Naive B cell (primary cell): ENCODE measurements at places on chromosomes 12 and 14. TPM values are rescaled to one million over a fixed set of nuclear protein-coding genes. Genes with fewer than 3 reads are reported as not detected.

DNA sequence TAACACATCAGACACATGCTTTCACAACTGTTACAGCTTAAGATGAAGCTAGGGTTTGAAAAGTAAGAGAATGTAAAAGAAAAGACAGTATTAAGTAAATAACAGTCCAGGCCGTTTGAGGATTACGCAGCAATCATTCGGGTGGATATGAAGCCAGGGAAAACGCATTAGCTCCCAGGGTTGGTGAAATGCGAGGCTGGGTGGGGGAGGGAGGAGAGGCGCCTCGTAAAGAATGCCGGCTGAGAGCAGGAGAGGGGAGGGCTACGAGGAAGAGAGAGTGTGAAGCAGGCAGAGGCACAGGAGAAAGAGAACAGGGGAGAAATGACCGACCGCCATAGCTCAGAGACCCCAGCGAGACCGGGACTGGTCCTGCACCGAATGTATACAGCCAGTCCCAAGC is 73.0 kb downstream of the IQSEC3 start:
- H3K27ac ChIP-seq: no peak overlapping the region
- peaks cover 31% of the 10 kb centered on the region for H3K27me3 ChIP-seq
- no peak for DNase-seq

GRCh38 chr14:95462491-95462890 is 54.0 kb downstream of the SYNE3 start:
- peak overlapping the region; percentile 6 for H3K4me3 ChIP-seq
- no peak for DNase-seq
- peak overlapping the region; percentile 89 for H3K27ac ChIP-seq
- no peaks in the 10 kb centered on the region for H3K27me3 ChIP-seq

DNA sequence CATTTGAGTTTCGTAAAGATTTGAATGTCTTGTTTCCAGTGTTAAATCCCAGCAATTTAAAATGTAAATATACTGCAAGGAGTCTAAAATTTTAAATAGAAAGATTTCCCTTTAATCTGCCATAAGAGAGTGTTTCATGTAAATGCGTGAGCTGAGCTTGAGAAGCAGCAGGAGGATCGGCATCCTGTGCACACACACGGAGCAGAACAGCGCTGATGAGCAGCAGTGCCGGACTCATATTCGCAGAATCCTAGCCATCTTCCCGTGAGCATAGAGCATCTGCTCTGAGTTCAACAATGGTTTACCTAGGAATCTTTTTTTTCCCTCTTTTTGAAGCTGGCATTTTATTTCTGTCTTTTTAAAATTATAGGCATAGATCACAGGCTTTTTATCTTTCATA is 29.8 kb upstream of the AMN start:
- H3K4me3 ChIP-seq: no peak overlapping the region
- no peak overlapping the region for H3K27ac ChIP-seq
- peaks cover 21% of the 10 kb centered on the region for H3K36me3 ChIP-seq
- no peaks in the 10 kb centered on the region for H3K27me3 ChIP-seq
- H3K4me1 ChIP-seq: no peaks in the 10 kb centered on the region

DNA sequence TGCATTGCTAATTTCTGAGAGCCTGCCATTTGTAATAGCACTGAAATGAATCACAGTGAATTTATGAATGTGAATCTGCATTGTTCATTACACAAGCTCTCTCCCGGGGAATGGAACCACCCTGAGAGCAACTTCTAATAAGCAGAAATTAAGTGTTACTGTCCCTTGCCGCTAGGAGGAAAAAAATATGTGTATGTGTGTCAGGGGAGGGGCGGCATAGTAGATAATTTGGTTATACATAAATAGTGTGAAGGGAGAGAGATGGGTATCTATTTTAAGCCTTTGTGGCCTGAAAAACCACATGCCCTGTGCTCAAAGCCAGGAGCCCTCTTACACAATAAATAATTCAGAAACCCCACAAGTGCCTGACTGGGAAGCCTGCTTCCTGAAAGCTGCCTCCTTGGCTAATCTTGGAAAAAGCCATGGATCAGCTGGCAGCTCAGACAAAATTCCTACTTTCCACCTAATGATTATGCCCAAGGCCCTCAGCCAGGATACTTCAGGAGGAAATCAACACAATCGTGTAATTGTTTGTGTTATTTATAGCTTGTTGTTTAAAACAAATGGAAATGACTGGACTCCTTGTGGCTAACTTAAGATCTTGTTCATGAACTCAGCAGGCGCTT is 366.2 kb upstream of the KITLG start:
- no peak overlapping the region for H3K27ac ChIP-seq
- H3K4me1 ChIP-seq: no peaks in the 10 kb centered on the region
- H3K27me3 ChIP-seq: no peaks in the 10 kb centered on the region
- H3K36me3 ChIP-seq: no peaks in the 10 kb centered on the region
- H3K4me3 ChIP-seq: no peak overlapping the region

DNA sequence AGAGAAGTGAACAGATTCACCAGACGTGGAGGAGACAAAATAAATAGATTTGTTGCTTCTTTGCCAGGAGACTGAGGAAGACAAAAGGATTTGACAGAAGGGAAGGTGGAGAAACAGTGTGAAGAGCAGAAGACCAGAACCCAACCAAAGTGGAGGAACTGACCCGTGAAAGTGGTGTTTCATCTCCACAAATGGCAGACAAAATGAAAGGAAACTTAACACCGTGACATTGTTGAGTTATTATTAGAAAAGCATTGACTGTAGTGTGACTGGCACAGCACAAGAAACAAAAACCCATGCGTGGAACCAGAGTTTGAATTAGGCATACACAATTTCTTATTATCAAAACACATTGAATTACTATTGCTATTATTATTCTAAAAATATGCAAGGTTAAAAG is 518.1 kb downstream of the TMEM121 start:
- H3K4me3 ChIP-seq: peak overlapping the region; percentile 49
- H3K4me1 ChIP-seq: peaks cover 15% of the 10 kb centered on the region
- H3K27ac ChIP-seq: no peak overlapping the region
- H3K36me3 ChIP-seq: no peaks in the 10 kb centered on the region
- DNase-seq: no peak

DNA sequence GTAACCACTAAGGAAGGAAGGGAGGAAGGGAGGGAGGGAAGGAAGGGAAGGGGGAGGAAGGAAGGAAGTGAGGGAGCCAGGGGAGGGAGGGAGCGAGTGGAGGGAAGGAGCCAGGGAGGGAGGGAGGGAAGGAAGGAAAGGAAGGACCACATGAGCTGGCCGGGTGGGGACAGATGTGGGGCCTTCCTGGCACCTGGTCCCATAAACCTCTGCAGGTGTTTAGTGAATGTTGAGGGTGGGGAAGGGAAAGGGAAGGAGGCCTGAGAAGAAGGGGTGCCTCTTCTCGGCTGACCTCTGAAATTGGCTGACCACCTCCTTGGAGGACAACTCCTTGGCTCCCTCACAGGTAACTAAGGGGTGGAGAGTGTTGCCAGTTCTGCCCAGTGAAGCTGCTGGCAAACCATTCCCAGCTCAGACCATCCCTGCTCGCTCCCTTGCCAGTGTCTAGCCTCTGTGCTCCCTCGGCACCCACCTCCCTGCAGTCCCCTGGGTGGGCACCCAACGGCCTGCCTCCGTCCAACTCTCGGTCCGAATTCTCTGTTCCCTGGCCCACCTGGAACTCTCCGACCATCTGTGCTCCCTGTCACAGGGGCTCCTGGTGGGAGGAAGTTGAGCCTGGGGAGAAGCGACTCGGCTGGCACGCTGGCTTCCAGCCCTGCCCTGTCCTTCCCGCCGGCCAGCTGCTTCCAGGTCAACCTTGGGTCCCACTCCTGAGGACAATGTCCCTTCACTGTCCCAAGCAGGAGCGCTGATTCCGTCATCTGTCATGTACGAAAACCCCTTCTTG is 12.2 kb upstream of the PPP1R13B start:
- no peak overlapping the region for H3K27ac ChIP-seq
- no peaks in the 10 kb centered on the region for H3K36me3 ChIP-seq
- H3K4me3 ChIP-seq: no peak overlapping the region
- DNase-seq: no peak

- peaks cover 4% of the 10 kb centered on the region for H3K4me1 ChIP-seq
- no peak overlapping the region for H3K27ac ChIP-seq
- H3K36me3 ChIP-seq: no peaks in the 10 kb centered on the region
- no peaks in the 10 kb centered on the region for H3K27me3 ChIP-seq
- no peak for DNase-seq
These were observed 28.7 kb downstream of the HSP90AA1 start for GRCh38 chr14:102058146-102058545.

GRCh38 chr12:54371328-54372112 is 7.2 kb upstream of the GPR84 start:
- no peak overlapping the region for H3K4me3 ChIP-seq
- no peaks in the 10 kb centered on the region for H3K27me3 ChIP-seq
- DNase-seq: no peak
- H3K27ac ChIP-seq: peak overlapping the region; percentile 62

Gene SMIM41
- polyA plus RNA-seq: not detected

- no peaks in the 10 kb centered on the region for H3K36me3 ChIP-seq
- H3K4me3 ChIP-seq: peak overlapping the region; percentile 81
- no peak overlapping the region for H3K27ac ChIP-seq
- no peaks in the 10 kb centered on the region for H3K27me3 ChIP-seq
These were observed 101.3 kb downstream of the HMGA2 start for GRCh38 chr12:65925626-65926025.

Gene PPP1R12A
- polyA plus RNA-seq: 52.8 TPM

Gene AKAP6
- 1.6 TPM for polyA plus RNA-seq

Gene PAPLN
- 0.38 TPM for polyA plus RNA-seq
